Progenitor cell of endocrine pancreas (in vitro differentiated cells): ENCODE measurements at places on chromosomes 2 and 18.

DNA sequence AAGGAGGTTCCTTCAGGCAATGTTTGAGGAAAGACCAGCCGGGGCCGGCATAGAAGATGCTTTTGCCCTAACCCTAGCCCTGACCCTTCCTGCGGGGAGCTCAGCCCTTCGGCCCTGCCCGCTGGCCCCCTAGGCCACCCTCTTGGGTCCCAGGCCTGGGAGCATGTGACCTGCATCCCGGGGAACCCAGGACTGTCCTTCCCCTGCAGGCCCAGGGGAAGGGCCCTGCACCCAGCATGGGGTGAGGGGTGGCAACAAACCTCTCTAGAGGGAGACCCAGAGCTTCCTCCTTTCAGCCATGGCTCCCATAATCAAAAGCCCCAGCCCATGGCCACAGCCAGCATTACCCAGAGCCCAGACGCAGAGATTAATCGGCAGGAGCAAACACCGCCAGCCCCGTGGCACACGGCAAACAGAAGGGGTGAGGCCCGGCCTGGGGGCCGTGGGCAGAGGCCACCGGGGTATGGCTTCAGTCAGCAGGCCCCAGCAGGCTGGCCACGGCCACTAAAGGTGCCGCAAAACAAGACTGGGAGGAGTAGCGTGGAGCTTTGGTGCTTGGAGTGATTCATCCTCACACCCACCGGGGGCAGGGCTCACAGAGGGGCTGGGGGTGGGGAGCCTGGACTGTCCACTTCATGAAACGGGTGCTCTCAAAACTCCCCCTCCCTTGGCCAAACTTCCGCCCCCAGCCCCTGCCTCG lies 61.6 kb upstream of the HPCAL1 start:
- no peaks in the 10 kb centered on the region for H3K36me3 ChIP-seq
- DNase-seq: no peak
- H3K4me3 ChIP-seq: no peak overlapping the region
- H3K27me3 ChIP-seq: peaks cover 23% of the 10 kb centered on the region
- no peaks in the 10 kb centered on the region for H3K4me1 ChIP-seq
- H3K27ac ChIP-seq: no peak overlapping the region

- H3K4me3 ChIP-seq: no peak overlapping the region
- peaks cover 10% of the 10 kb centered on the region for H3K27me3 ChIP-seq
- H3K4me1 ChIP-seq: peaks cover 6% of the 10 kb centered on the region
- no peaks in the 10 kb centered on the region for H3K36me3 ChIP-seq
- DNase-seq: no peak
Measured at GRCh38 chr2:100743741-100744140, 76.2 kb upstream of the NPAS2 start.

DNA sequence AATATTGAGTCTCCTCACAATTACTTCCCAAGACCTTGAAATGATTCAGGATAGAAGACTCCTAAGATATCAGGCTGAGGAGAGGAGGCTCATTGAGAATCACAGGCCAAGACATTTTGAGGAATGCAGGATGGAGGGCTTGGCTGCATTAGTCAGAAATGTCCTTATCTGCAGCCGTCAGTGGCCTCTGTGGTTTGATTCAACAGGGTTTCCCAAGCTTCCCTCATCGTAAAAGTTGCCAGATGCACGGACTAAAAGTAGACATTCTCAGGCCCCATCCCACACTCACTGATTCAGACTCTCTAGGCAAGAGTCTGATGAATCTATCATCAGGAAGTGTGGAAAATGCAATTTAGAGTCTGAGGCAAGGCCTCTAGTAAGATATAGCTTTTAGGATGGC lies 34.0 kb upstream of the TMEM178A start:
- H3K27ac ChIP-seq: no peak overlapping the region
- no peaks in the 10 kb centered on the region for H3K36me3 ChIP-seq
- H3K4me1 ChIP-seq: peaks cover 1% of the 10 kb centered on the region
- no peak for DNase-seq
- no peaks in the 10 kb centered on the region for H3K27me3 ChIP-seq
- H3K4me3 ChIP-seq: no peak overlapping the region

DNA sequence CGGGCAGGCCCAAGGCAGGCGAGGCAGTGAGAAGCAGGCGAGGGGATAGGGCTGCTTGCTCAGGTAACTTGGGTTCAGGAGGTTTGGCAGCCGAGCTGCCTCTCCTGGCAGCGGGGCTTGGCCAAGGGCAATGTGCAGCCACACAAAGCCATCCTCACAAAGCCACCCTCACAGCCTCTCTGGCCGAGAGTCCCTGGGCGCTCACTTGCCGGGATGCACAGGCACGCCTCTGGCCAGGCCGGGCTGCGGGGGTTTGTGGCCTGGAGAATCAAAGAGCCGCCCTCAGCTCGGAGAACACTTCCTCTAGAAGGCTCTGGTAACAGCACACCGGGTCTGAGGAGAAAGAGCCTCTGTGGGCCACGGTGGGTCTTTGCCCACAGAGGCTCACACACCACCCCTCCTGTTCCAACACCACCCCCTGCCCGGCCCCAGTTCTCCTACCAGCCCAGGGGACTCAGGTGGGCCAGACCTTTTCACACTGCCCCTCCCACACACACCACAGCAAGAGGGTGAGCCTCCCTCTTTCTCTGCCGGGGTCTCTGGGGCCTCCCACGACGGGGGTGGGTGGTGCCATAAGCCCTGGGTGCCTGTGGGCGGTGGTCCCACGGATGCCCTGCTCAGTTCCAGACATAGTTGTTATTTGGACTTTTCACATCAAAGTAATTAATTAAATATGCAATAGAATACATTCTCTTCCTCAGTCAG lies 186.9 kb downstream of the ZFP36L2 start:
- H3K27ac ChIP-seq: no peak overlapping the region
- H3K36me3 ChIP-seq: no peaks in the 10 kb centered on the region
- no peak for DNase-seq
- H3K4me1 ChIP-seq: peaks cover 36% of the 10 kb centered on the region
- H3K4me3 ChIP-seq: no peak overlapping the region

GRCh38 chr2:212953170-212953920 lies 198.1 kb downstream of the IKZF2 start:
- no peaks in the 10 kb centered on the region for H3K36me3 ChIP-seq
- peak overlapping the region; percentile 30 for H3K27ac ChIP-seq
- no peak for DNase-seq
- no peaks in the 10 kb centered on the region for H3K27me3 ChIP-seq
- H3K4me1 ChIP-seq: no peaks in the 10 kb centered on the region

DNA sequence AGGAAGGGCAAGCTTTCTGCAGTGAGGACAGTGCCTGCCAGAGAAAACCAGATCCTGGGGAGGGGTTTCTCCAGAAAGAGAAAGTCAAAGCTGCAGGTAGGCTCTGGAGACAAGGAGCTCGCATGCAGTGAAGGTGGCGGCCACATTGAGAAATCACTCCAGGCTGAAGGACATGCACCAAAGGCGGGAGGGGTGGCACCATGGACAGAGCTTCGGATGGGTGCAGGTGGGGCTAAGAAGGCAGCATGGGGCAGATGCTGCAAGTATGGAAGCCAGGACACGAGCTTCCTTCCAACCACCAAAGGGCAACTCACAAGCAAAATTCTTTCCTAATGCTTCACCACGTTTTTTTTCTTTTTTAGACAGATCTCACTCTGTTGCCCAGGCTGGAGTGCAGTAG lies 104.4 kb upstream of the SLC35G4 start:
- no peak overlapping the region for H3K4me3 ChIP-seq
- peaks cover 4% of the 10 kb centered on the region for H3K27me3 ChIP-seq
- peaks cover 24% of the 10 kb centered on the region for H3K4me1 ChIP-seq
- H3K27ac ChIP-seq: no peak overlapping the region

DNA sequence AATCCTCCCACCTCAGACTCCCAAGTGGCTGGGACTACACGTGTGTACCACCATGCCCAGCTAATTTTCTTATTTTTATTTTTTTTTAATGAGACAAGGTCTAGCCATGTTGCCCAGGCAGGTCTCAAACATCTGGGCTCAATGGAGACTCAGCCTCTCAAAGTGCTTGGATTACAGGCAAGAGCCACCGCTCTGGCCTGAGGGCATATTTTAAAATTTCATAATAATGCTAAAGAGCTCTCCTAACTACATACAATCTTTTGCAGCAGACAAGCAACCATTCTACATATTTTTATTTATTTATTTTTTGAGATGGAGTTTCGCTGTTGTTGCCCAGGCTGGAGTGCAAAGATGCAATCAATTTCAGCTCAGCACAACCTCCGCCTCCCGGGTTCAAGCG lies 207.0 kb downstream of the RAB3GAP1 start:
- H3K27me3 ChIP-seq: no peaks in the 10 kb centered on the region
- H3K4me3 ChIP-seq: no peak overlapping the region
- peaks cover 1% of the 10 kb centered on the region for H3K36me3 ChIP-seq
- no peak for DNase-seq
- H3K4me1 ChIP-seq: no peaks in the 10 kb centered on the region
- no peak overlapping the region for H3K27ac ChIP-seq

- H3K27ac ChIP-seq: no peak overlapping the region
- H3K27me3 ChIP-seq: no peaks in the 10 kb centered on the region
- H3K4me1 ChIP-seq: no peaks in the 10 kb centered on the region
- no peak overlapping the region for H3K4me3 ChIP-seq
- no peak for DNase-seq
- peaks cover 11% of the 10 kb centered on the region for H3K36me3 ChIP-seq
Measured at GRCh38 chr18:9244376-9244775, 90.2 kb upstream of the TWSG1 start.

DNA sequence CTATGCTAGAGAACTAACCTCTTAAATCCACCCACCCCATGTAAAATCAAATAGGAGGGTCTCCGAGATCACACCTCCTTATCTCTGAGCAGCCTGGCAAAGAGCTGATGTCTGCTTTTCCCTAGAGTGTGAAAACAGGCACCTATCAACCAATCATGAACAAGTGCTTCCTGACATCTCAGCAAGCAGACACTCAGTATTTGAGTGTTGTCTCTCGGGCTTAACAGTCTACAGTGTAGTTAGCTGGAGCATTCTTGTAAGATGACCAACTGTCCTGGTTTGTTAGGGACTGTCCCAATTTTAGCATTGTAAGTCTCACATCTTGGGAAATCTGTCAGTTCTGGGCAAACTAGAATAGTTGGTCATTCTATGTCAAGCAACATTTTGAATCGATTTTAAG lies 26.4 kb downstream of the MARCHF4 start:
- H3K27ac ChIP-seq: no peak overlapping the region
- H3K27me3 ChIP-seq: peaks cover 34% of the 10 kb centered on the region
- H3K36me3 ChIP-seq: no peaks in the 10 kb centered on the region

GRCh38 chr18:9536354-9537152 lies 61.2 kb downstream of the RALBP1 start:
- no peak overlapping the region for H3K4me3 ChIP-seq
- no peak for DNase-seq
- H3K27me3 ChIP-seq: no peaks in the 10 kb centered on the region
- no peak overlapping the region for H3K27ac ChIP-seq
- H3K4me1 ChIP-seq: peaks cover 3% of the 10 kb centered on the region

DNA sequence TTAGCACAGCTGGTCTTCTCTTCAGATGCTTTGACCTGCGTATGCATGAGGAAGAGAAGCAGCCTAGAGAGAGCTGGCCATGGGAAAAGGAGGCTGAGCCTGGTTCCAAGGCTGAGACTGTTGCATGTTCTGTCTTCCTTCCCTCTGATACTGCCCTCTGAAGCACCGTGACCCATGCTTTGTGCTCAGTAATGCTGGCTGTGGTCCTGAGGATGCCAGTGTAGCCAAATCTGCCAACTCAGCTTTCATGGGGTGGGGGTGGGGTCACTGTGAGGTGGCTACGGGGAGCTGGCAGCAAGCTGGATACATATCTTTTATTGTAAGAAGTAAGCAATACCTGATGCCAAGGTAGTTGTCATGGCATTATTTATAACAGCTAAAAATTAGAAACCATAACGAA lies 41.5 kb downstream of the EPAS1 start:
- peaks cover 32% of the 10 kb centered on the region for H3K27me3 ChIP-seq
- H3K36me3 ChIP-seq: no peaks in the 10 kb centered on the region

DNA sequence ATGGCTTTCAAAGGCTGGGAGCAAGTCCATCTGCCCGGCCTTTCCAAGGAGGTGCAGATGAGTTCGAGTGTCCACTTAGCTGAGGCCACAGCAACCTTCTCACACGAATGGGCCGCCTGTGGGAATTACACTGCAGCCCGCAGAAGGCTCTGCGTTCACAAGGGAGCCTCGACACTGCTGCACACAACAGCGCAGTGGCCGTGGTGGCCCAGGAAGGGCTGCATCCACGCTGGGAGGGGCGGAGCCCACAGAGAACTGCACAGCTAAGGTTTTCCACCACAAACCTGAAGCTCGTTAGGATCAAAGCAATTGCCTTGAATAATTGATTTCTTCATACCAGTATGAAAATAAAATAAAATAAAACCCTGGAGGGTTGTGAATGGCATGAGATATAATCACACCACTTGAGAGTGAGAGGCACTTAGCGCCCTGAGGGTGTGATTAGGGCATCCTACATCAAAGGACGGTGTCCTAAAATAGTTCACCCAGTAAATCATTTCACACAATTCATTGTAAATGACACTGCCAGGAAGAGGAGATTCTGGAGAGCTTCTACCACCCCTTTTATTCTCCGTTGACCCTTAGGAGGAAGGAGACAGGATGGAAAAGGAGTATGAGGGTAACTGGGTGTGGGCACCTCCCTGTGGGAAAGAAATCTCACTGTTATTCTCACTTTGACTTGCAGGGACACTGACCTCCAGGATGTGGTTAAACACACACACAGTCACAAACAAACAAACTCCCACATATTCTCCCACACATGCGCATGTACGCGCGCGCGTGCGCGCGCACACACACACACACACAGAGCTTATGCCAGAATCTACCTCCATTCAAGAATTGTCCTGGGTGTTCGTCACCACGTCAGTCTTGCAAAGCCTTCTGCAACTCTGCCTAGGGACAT lies 256.6 kb upstream of the ID2 start:
- no peak overlapping the region for H3K4me3 ChIP-seq
- DNase-seq: no peak
- H3K36me3 ChIP-seq: no peaks in the 10 kb centered on the region

DNA sequence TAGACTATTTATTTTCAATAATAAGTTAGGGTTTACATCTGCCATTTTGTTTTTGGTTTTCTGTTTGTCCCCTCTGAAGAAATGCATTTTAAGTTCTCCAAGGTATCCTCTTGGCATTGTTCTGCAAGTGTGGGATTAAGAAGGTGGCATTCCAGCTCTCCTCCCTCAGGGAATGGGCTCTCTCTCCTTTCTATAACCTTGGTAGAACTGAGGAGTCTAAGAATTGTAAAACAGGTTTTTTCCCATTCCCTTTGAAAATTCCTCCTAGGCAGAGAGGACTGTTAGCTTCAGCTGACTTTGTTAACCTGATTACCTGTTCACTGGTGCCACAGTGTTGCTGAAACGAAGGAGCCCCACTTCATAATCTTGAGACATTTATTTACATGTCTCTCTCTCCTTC lies 26.1 kb upstream of the RAB1A start:
- H3K4me3 ChIP-seq: no peak overlapping the region
- H3K4me1 ChIP-seq: peaks cover 11% of the 10 kb centered on the region
- no peak for DNase-seq
- no peaks in the 10 kb centered on the region for H3K36me3 ChIP-seq
- H3K27me3 ChIP-seq: no peaks in the 10 kb centered on the region

DNA sequence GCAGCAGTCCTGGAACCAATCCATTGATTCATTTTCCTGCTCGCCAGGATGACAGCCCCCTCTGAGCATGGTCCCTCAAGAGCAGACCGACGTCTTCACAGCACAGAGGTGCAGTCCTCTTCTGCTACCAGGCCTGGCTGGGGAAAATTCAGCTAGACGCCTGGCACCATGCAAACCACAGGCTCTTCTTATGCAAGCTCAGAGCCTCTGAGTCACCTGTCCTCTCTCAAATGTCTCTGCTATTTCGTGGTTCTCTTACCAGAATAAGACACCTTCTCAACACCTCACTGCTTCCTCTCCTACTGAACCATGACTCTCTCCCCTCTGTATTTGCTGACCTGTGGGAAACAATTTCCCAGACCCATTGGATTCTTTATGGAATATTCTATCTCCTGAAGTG lies 79.8 kb upstream of the CYRIA start:
- H3K4me1 ChIP-seq: peaks cover 5% of the 10 kb centered on the region
- no peak for DNase-seq
- no peaks in the 10 kb centered on the region for H3K36me3 ChIP-seq
- H3K27ac ChIP-seq: no peak overlapping the region
